ENCODE measurements at places on chromosomes 6 and 20.

DNA sequence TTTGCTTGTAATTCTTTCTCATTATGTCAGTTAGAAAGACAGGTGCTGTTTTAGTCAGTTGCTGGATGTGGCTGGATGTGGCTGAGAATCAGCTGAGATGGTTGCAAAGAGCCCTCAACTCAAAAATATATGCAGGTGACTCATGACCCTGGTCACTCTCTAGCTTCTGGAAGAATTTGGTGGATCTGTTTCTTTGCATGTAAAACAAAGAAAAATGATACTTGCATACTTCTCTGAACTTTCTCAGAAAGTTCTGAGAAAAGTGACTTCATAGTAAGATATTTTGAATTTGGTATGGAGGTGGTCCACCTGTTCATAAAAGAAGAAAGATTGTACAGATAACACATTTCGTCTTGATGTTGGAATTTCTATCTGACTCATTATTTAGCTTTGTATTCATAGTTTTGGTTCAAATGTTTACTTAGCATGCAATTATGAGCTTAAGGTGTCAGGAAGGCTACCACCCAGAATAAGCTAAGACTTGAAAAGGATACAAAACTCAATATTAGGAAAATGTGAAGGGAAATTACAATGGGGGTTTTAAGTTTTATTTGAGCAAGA, 163.2 kb upstream of the OLIG3 start:
- DNase-seq = no peak

DNA sequence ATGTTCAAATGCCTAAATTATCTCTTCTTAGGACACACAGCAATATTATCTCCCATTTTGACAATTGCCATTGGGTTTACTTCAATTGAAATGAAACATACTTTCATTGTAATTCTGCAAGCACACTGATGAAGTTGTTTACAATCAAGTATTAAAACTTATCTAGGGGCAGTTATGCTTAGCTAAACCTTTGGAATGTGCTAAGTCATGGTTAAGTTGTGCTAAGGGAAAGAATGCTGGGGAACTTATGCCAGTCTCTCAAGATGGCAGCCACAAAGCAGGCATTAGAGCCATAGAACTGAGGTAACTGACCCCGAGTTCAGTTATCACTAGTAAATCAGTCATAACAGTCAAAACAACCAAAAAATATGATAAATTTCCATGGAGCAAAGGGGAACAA, 59.1 kb upstream of the NT5E start:
- DNase-seq = no peak

- no peak for DNase-seq
Observed at GRCh38 chr20:62460678-62461077, 15.1 kb downstream of the GATA5 start.

DNA sequence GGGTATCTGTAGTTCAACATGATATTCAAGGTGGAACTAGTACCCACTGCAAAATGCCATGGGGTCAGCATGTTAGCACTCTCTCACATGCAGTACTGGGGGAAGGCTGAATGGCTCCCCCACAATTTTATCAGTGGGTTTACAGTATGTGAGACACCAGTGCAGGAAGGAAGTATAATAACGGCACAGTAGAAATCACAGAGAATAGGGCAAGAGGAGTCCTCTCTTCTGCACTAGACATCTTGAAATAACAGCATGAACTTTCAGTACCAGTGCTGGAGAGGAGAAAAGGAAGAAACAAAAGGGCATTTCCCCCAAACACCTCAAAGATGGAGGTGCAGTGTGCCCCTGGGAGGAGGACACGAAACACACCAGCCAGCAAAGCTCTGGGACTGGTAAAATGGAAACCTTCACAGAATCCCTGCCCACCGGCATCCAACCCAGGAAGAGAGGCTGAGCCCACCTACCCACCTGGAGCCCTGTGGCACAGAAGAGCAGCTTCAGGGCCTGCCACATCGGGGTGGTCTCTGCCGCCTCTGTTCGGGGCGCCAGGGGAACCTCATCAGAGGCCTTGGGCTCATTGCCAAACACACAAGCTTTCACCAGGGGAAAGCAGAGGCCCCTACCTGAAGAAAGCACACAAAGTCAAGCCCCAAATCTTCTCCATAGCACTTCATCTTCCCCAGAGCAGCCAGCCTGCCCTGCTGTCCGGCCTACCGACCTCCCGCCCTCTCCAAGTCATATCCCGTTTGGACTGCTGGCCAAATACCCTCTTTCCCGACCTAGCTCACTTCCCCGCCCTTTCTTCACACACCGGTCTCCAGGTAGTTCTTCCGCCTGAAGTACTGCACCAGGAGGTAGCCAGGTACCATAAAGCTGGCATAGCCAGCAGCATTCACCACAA, 1.2 kb downstream of the SLC35B2 start:
- no peak for DNase-seq

DNA sequence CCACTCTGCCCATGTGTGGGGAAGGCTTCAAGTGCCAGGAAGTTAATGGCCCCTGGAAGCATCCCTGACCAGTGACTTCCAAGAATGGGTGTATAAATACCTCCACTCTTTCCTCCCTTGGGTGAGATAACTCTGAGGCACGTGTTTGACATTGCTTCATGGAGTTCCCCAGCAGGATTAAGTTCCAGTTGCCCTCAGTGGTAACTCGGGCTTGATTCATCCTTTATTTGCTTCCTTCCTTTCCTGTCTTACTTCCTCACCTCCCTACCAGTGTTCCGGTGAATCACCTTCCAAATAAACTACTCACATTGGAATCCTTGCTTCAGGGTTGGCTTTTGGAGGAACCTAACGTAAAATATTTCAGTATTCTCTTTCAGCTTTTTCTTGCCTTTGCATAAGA, 84.6 kb upstream of the JAG1 start:
- DNase-seq = no peak

DNA sequence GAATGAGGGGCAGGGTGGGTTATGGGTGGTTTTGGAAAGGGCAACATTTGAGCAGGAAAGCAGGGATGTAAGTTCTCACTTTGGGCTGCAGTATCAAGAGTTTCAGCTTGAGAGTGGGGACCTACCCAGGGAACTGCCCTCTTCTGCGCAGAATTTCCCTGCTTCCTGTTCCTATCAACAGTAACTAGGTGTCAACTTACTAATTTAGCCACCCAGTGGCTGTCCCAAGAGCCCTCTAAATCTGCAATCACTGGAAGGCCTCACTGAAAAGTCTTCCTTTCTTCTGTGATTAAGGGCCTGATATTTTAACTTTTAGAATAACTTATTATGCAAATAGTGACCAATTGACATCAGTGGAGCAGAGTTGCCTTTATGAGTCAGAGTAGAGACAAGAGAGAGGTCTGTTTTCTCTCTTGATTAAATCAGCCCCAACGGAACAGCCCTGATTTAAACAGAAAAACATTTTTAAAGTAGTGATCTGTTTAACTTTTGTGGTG, 118.2 kb upstream of the RIPOR2 start:
- no peak for DNase-seq

GRCh38 chr6:55017555-55018300, 156.6 kb upstream of the HCRTR2 start:
- DNase-seq = no peak

GRCh38 chr20:58573986-58574385, 58.8 kb upstream of the APCDD1L start:
- DNase-seq = no peak

- DNase-seq = peak; percentile 75
Observed at GRCh38 chr20:610130-611046, at the start of gene TCF15. TCF15 (minus strand) TSS chr20:610309; CDS start chr20:610237, 72 bp downstream.

GRCh38 chr20:19812056-19812455, 54.0 kb downstream of the RIN2 start:
- DNase-seq = no peak

DNA sequence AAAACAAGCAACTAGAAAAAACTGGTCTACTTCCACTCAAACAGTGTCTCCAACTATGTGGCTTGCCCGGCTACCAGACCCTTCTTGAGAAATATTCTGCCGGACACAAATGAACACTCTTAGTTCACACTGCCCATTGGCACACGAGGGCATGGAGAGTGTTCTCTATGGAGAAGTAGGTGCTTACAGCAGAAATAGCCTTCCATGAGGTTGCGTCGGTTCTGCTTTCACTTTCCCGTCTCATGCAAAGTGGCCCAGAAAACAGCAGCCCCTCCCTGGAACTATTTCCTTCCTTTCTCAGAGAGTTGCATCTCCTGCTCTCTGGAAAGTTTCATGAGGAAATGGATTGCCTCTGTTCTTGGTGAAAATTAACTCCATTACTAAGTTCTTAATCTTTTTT, 9.5 kb upstream of the HLA-DOA start:
- DNase-seq = no peak

GRCh38 chr20:54668271-54669039, 193.1 kb downstream of the DOK5 start:
- DNase-seq = peak; percentile 56

GRCh38 chr20:23623666-23624323, 14.0 kb downstream of the CST3 start:
- DNase-seq = no peak

- DNase-seq = no peak
Observed at GRCh38 chr6:107822176-107823046, 1.7 kb downstream of the SCML4 start.

DNA sequence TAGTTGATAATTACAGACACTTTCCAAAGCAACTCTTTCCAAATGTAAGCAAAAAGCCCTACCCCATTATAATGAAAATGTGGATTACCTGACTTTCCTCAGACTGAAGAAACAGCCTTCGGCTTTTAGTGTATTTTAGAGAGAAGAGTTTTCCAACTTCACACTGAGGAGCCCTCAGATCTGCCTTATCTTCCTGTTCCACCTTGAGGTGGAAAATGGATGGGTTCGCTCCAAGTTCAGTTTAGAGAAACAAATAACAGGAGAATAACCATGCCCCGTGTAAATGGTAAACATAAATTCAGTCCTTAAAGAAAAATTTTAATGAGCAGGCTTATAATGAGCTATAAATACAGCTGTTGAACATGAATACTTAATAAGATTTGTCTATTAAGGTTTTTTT, 21.1 kb upstream of the MTHFD1L start:
- no peak for DNase-seq

- peak; percentile 50 for DNase-seq
Observed at GRCh38 chr6:75855052-75855451, 106.0 kb downstream of the MYO6 start.

DNA sequence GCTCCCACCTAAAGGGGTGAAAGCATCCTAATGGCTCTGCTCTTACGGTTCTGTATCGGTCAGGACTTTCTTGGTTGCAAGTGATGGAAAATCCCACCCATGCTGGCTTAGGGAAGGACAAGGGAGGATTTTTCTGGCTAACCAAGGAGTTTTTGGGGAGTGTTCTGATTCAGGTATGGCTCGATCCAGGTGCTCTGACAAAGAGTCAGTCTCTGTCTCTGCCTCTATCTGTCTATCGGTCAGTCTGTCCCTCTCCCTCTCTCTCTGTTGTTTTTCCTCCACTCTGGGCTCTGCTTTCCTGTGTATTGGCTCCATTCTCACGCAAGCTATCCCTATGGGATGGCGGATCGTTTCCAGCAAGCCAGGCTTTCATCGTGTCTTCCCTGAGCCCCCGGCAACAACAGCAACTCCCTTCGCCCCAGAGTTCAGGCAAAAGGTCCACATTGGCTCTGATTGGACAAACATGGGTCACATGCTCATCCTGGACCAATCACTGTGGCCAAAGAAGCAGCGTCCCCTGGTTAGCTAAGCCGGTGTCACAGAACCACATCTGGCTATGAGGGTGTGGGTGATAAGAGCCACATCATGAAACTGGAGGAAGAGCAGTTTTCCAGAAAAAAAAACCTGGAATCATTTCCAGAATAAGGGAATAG, 160.3 kb downstream of the BMP7 start:
- peak; percentile 38 for DNase-seq

- no peak for DNase-seq
Observed at GRCh38 chr6:36149476-36149875, 19.2 kb downstream of the MAPK13 start.

GRCh38 chr6:109222848-109223247, 127.5 kb downstream of the CEP57L1 start:
- DNase-seq = no peak

DNA sequence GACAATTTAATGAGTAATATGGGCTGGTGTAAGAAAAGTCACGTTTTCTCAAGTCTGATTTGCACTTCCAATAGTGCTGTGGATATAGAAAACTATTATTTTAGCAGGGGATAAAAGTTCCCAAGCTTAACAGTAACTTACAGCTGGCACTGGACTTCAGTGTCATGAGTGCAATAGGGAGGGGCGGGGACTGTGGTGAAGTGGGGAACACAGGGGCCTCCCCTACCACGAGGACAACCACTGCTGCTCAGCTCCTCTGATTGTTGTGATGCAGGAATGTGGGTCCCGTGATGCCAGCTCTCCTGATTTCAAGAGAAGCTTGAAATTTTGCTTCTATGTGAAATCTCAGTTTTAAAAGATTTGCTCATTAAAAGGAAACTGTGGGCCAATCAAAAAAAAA, 24.0 kb downstream of the SLC13A3 start:
- DNase-seq = no peak

DNA sequence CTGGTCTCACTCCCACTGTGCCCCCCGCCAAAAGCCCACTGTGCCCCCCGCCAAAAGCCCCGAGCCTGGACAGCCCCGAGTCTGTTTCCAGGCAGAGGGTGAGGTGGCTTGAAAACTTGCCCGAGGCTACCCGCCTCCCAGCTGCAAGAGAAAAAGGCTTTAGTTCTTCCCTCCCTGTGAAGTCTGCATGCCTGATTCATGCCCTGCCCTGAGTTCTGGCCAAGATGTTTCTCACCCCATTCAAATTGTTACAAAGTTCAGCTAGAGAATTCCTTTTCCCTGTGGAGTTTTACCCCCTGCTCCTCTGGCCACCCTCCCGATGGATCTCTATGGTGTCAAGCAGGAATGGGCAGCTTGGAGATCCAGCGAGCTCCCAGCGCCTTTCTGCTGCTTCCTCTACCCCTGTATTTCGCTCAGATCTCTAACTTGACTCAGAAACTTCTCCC, 298.8 kb upstream of the MAP3K7 start:
- DNase-seq = no peak

DNA sequence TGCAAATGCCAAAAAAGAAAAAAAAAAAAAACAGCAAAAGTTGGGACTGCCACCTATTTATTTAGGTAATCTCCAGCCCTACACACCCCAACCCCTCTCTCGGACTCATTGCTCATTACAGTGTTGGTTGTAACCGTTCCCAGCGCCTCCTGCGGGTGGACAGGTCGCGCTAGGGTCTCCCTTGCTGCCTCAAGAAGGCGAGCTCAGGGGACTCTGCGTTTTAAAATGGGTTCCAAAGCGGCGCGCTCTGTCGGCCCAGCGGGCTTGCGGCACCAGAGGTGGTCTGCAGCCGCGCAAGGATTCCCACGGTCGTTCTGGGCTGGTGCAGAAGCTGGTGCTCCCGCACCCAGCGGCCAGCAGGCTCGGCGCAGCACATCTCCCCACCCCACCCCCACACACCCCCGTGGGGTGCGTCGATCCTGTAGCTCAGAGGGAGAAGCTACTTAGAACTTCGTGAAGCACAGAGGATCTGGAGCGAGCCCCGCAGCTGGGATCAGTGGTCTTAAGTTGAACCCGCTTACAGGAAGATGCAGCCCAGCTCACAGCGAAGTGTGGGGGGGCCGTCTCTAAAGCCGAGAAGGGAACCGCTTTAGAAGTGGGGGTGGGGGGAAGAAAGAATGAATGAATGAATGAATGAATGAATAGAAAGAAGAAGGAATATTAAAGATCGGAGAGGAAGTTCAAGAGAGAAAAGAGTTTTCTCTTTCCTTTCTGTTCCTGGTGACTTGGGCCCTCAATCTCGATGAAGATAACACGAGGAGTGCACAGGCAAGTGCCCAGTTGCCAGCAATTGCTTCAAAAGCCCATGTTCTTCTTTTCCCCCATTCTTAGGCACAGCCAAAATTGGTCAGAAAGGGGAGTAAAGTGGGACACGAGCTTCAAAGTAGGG, 780 bp downstream of the TFAP2A start:
- DNase-seq = no peak

- no peak for DNase-seq
Observed at GRCh38 chr20:35318502-35319157, 26.4 kb upstream of the FAM83C start.
